ENCODE measurements at places on chromosomes 7 and 10.

DNA sequence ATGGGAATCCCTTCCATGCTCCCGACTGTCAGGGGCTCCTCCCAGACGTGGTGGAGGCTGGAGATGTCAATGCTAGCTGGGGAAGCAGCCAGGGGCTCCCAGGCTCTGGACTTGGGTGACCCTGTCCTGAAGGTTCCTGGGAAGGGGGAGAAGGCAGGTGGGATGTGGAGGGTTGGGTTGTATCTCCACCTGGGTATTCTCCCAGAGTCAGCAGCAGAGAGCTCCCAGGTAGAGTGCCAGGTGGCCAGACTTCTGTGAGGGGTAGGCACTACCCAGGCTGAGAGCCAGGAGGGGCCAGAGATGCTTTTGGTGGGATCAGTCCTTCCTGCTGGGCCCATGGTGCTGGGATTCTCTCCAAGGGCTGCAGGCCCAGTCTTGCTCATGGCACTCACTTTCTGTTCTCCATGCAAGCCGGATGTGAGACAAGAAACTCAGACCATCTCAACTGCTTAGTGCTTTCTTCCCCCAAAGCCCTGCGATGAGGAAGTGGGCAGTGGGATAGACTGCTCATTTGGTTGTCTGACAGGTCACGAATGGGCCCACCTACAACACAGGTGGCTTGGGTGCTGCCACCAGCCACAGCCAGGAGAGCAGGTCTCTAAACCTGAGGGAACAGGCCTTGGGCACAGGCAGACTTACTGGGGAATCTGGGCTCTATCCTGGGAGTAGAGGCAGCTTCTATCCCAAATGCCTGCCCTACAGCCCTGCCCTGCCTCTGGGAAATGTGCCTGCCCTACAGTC lies 52.5 kb upstream of the CAMK2B start:
- DNase-seq = no peak

GRCh38 chr10:131175891-131176290 lies 135.6 kb downstream of the TCERG1L start:
- DNase-seq = no peak

GRCh38 chr10:121710207-121710606 lies 112.0 kb upstream of the FGFR2 start:
- DNase-seq = no peak

GRCh38 chr7:155846156-155846555 lies 33.9 kb upstream of the SHH start:
- DNase-seq = no peak
